ENCODE measurements at places on chromosomes 2 and 18.
A peak's percentile ranks its signal among the peaks of the same experiment; 100 is the strongest.

GRCh38 chr2:19932928-19933327, 31.1 kb upstream of the TTC32 start:
- no peak for DNase-seq

- DNase-seq: peak; percentile 8
Observed at GRCh38 chr2:101230541-101231001, 22.1 kb upstream of the CNOT11 start.

GRCh38 chr18:50638884-50639420, 79.1 kb downstream of the MAPK4 start:
- DNase-seq: no peak

GRCh38 chr18:44786688-44787087, 106.0 kb downstream of the SETBP1 start:
- no peak for DNase-seq

DNA sequence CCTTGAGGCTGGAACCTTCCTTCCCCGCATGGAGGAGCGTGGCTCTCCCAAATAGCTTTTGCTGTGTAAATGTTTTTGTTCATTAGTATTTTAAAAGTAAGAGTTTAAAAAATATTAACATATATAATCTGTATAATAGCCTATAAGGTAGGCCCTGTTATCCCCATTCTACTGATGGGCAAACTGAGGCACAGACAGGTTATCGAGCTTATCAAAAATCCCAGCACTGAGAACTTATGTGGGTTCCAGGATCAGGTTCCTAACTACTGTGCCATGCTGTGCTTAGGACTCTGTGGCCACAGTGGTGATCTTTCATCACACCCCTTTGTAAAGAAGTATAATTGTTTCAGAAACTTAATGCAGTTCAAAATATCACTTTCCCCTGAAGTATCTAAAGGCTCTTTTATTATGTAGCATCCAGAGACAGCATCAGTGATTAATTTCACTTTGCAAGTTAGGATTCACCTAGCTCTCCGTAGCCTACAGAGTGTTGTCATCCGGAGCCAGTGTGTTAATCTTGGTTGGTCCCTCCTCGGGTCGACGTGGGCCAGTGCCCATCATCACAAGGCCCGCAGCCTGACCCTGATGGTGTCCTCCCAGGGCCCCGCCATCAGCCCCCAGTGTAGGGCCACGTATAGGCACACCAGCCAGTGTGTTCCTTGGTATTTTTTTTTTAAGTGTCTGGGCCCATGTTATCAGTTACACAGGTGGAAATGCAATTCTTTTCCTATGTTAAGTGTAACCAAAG, 28.7 kb downstream of the CABLES1 start:
- no peak for DNase-seq

DNA sequence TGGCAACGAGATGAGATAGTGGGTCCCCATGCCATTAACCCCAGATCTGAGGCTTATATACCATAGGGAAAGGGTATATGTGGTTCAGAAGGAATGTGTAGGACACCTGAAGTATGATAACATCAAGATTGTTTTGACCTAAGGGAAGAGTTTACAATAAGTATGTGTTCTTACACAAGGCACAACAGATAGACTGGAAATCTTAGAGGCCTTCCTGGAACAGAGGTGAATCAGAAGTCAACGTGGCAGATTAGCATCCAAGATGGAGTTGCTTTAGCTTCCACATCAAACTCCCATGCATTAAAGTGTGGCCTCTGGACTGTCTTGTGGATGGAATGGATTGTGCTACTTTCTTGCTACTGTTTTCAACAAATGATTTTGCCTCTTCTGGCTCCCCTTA, 116.6 kb upstream of the NT5C1B start:
- no peak for DNase-seq

- DNase-seq: no peak
Observed at GRCh38 chr18:55390898-55391297, 197.1 kb downstream of the TCF4 start.

DNA sequence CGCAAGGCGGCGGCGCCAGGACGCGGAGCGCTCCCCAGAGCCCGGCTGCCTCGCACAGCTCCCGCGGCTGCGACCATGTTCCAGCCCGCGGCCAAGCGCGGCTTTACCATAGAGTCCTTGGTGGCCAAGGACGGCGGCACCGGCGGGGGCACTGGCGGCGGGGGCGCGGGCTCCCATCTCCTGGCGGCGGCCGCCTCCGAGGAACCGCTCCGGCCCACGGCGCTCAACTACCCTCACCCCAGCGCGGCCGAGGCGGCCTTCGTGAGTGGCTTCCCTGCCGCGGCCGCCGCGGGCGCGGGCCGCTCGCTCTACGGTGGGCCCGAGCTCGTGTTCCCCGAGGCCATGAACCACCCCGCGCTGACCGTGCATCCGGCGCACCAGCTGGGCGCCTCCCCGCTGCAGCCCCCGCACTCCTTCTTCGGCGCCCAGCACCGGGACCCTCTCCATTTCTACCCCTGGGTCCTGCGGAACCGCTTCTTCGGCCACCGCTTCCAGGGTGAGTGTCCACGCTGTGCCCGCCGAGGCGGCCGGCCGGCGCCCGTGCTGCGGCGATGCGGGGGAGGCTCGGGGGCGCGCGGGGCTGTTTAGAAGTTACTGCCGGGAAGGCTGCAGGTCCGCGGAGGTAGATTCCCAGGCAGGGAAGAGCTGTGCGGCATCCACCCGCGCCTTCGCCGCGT, 696 bp downstream of the EMX1 start:
- no peak for DNase-seq

DNA sequence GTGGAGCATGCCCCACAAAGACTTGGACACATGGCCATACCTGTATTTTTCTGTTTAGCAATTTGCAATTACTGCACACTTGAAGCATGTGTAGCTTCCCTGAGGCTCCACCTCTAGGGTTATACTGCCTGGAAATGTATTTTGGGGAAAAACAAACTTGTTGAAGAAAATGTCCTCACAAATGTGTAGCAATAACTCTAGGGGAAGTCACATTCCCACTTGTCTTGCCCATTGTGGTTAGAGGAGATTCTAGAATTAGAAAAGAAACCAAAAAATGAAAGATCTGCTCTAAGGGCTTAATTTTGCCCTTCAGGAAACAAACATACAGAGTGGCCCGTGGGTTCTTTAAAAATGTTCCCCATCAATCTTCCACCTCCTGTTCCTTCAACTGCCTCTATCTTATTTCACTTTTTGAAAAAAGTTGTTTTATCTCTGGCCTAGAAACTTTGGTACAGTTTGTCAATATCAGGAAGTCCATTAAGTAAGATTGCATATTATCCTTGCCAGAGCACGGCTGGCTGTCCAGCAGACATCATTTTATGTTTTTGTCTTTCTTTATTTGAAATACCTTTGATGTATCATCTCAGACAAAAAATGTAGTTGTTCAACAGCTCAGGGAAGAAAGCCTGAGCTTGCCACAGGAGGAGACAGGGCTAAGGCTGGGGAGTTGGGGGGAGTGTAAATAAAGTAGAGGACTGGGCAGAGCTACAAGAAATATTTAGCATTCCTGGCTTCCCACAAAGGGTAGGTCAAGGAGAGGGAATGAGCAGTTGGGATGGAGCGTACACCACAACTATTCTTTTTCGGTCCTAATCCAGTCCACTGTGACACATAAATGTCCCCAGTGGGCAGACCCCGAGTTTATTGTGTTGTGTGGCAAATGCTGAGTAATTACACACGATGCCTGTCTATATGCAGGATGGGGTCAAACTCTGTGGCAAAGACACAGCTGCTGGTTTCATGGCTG, 96.8 kb upstream of the CDC42EP3 start:
- peak; percentile 11 for DNase-seq

GRCh38 chr18:27206411-27206810, 21.3 kb upstream of the CHST9 start:
- DNase-seq: peak; percentile 50

- DNase-seq: no peak
Observed at GRCh38 chr18:63189041-63189440, 130.5 kb downstream of the BCL2 start.

DNA sequence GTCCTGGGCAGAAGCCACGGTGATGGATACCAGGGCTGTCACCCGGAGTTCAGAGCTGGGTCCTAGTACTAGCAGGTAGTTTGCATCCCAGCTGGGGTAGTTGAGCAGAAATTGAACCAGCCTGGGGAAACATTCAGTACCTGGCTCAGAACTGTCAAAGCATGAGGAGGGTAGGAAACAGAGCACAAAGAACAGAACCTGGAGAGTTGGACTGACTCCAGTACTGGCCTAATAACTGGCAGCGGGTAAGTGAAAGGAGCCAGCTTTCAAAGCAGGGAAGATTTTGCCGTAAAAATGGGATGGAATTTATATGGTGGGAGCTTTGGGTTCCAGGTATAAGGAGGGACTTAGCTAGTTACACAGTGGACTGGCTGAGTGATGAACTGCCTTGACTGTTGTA, 23.8 kb downstream of the ATG16L1 start:
- DNase-seq: no peak

DNA sequence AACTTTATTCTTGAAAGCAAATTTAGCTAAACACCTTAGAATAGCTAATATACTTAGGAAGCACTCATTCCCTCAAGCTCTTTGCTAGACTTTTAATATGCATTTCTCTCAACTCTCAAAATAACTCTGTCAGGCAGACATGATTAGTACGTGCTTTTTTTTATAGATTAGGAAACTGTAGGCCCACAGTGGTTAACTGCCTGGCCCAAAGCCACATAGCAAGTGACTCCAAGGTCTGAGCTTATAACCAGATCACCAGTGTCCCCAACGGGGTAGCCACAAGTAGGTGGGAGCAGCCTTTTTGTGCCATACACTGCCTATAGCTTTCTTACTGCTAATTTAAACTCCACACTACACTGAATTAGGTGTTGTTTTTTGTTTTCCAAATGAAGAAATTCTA, 576.8 kb downstream of the METTL4 start:
- DNase-seq: peak; percentile 73

- peak; percentile 49 for DNase-seq
Observed at GRCh38 chr2:179201869-179202268, 62.8 kb downstream of the SESTD1 start.
